CD4-positive, CD25-positive, alpha-beta regulatory T cell (primary cell): ENCODE measurements at places on chromosomes 2 and 18. TPM values are rescaled to one million over a fixed set of nuclear protein-coding genes. Genes with fewer than 3 reads are reported as not detected.
A peak's percentile ranks its signal among the peaks of the same experiment; 100 is the strongest.

TNFAIP6 gene
- polyA plus RNA-seq = not detected

OR6B2 gene
- polyA plus RNA-seq = not detected

ZNF2 gene
- 2.4 TPM for polyA plus RNA-seq

GPR39 gene
- not detected for polyA plus RNA-seq

IL36A gene
- polyA plus RNA-seq = not detected

TTC32 gene
- polyA plus RNA-seq = 28.5 TPM

SPR gene
- polyA plus RNA-seq = not detected

SCLY gene
- polyA plus RNA-seq = 11.4 TPM

DHRS9 gene
- not detected for polyA plus RNA-seq

TMEM182 gene
- polyA plus RNA-seq = 6.2 TPM

CXCR4 gene
- 682 TPM for polyA plus RNA-seq

GAL3ST2 gene
- not detected for polyA plus RNA-seq

SERPINB4 gene
- not detected for polyA plus RNA-seq

PTPRM gene
- polyA plus RNA-seq = 4.6 TPM

IL1RL2 gene
- not detected for polyA plus RNA-seq

RAB6D gene
- polyA plus RNA-seq = 0.06 TPM

DNA sequence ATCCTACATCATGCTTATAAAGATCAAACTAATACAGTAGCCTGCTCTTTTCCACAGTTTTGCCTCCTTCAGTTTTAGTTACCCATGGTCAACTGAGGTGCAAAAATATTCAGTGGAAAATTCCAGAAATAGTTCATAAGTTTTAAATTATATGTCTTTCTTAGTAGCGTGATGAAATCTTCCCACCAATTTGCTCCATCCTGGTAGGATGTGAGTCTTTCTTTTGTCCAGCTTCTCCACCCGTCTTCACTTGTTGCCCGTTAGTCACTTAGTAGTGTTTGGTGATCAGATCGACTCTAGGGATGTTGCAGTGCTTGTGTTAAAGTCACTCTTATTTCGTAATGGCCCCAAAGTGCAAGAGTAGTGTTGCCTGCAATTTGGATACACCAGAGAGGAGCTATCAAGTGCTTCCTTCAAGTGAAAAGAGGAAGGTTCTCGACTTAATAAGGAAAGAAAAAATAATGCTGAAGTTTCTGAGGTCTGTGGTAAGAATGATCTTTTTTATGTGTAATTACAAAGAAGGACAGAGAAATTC is 57.0 kb downstream of the CEP192 start:
- no peak for DNase-seq

- DNase-seq = no peak
Observed at GRCh38 chr2:6297238-6297637, 568.5 kb downstream of the CMPK2 start.

GRCh38 chr2:16413285-16413684 is 252.3 kb downstream of the CYRIA start:
- DNase-seq = no peak

GRCh38 chr18:68874361-68874760 is 76.5 kb downstream of the CCDC102B start:
- DNase-seq = no peak

DNA sequence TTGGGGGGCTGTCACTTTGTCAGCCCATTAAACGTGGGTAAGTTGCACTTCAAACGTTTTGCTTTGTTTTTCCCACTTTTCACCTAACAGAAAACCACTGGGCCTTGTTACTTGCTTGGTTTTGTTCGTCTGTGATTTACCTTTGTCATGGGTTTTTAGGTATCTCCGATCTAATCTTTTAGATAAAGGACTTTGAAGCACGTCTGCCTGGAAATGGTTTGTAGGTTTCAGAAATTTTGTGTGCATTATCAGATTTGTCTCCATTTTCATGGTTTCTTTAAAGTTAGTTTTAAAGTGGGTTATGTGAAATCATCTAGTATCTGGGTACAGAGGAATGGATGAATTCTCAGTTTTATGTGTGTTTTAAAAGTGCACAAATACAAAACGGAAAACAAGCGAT is 6.4 kb downstream of the CTDP1 start:
- DNase-seq = no peak

DNA sequence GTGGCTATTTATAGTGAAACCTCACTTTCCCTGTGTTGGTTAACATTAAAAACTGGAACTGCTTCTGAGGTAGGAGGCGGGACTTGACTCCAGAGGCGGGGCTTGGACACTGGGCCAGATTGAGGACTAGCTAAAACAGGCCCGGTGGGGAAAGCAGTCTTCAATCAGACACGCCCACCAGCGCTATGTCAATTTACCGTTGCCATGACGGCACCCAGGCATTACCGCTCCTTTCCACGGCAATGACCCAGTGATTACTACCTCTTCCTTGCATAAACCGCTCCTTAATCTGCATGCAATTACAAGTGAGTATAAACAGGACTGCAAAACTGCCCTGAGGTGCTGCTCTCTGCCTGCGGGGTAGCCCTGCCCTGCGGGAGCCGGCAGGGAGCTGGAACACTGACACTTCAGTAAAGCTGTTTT is 35.3 kb downstream of the LRRFIP1 start:
- peak; percentile 13 for DNase-seq

- DNase-seq = no peak
Observed at GRCh38 chr2:20483194-20483895, 36.5 kb downstream of the RHOB start.

DNA sequence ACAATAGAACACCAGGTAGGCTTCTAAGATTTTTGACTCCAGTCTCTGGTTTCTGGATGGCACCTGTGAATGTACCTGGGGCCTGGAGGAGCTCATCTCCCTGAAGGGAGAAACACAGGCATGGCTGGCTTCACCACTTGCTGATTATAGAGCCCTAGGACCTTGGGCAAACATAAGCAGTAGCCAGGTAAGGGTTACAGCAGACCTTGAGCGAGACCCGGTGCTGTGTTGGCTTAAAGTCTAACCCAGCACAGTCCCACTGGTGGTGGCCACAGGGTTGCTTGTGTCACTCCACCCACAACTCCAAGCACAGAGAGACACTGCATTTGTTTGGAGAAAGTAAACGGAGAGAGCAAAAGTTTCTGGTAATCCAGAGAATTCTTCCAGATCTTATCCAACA is 104.7 kb upstream of the SPOPL start:
- DNase-seq = no peak

- DNase-seq = no peak
Observed at GRCh38 chr2:66673286-66673685, 238.4 kb downstream of the MEIS1 start.

DNA sequence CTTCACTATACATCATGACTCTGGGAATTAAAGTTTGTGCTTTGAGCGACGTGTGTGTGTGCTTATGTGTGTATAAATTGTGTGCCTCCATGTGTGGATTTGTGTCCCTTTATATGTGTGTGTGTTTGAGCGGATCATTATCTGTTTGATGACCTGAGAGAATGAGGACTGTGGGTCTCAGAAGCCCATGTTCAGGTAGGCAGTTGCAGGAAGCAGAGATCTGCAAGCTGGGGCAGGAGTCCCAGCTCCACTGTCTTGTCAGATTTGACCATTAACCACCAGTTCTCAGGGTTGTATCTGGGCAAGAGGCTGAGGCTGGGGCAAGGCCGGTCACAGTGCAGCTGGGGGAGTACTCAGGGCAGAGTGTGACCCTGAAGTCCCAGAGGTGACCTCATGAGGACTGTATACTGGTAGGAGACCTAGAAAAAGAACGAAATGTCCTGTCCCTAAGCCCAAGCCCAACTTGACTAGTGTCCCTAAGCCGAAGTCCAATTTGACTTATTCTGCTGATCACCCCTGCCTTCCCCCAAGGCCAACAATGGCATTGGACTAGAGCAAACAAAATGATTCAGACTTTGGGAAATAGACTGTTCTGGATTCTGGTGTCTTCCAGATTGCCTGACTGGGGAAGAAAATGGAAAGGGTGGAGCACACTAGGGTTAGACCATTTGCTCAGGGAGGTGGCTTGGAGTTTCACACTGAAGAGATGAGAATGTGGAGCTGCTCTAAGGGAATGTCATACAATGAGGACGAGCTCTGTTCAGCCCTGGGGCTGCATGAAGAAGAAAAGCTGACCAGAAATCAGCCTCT is 28.1 kb downstream of the RHOB start:
- DNase-seq = no peak

DNA sequence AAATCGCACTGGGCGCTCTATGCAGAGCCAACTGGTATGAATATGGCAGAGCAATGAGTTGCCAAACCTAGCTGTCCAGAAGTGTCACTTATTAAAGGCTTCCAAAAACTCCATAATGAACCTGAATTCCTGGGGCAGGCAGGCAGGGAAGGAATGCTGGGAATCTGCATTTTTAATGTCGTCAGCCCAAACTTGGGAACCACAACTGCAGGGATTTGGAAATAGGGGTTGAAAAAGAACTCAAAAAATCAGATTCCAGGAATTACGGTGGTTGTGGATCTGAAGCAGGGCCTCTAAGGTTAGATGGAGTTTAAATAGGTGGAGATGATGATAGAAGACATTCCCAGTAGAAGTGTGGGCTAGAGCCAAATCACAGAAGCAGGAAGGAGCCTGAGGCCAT is 15.0 kb downstream of the NCKAP5 start:
- DNase-seq = no peak

GRCh38 chr2:16318051-16318450 is 347.6 kb downstream of the CYRIA start:
- no peak for DNase-seq

DNA sequence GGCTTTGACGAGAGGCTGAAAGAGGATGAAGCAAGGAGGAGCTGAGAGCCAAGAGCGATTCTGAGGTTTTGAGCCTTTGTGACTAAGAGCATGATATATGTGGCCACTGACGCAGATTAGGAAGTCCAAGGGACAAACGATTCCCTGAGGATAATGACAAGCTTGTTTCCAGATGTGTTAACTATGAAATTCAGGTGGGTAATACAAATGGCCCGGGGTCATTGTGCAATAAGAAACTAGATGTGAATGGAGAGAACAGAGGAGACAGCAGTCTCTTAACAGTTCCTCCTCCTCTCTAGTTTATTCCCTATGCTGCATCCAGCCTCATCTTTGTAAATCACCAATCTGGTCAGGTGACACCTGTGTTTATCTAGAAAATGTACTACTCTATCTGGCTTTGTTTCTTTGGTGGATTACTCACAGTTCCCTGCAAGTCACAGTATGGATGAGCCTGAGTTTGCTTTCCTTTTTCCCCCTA is 84.2 kb downstream of the SOCS6 start:
- no peak for DNase-seq

DNA sequence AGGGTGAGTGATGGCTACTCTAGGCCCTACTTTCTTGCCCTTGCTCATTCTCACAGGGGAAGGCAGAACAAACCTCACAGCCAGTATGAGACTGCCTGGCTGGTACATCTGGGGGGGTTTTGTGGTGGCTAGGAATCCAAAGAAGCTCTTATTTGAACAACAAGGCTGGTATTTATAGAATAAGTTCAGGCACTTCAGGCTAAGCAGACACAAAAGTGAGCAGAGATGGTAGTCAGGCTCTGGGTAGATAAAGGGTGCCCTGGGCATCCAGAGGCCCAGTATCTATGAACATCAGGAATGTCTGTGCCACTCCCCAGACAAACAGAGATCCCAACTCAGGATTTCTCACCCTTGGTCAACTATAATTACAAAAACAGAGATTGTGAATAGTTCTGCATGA is 57.2 kb upstream of the RTN4 start:
- DNase-seq = no peak

DNA sequence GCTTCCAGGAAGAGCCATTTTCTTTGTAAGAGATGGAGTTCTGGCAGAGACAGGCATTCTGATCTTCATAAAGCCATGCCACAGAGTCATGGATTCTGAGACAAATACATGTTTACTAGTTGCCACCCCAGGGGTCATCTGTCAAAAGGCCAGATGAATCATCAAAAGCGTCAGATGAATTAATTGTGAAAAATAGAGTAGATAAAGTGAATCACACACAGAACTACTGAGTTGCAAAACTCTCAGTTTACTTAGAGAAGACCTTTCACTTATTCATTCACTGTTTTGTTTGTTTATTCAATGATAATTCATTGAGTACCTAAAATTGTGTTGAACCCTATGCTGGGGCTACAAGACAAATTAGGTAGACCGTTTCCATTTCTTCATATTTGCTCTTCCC is 157.7 kb upstream of the SERPINE2 start:
- DNase-seq = no peak

GRCh38 chr2:238868067-238868524 is 20.2 kb downstream of the TWIST2 start:
- DNase-seq = no peak

- peak; percentile 54 for DNase-seq
Observed at GRCh38 chr18:49412679-49413078, 47.8 kb downstream of the DYM start.

GRCh38 chr2:61353909-61354308 is 117.0 kb downstream of the USP34 start:
- no peak for DNase-seq

DNA sequence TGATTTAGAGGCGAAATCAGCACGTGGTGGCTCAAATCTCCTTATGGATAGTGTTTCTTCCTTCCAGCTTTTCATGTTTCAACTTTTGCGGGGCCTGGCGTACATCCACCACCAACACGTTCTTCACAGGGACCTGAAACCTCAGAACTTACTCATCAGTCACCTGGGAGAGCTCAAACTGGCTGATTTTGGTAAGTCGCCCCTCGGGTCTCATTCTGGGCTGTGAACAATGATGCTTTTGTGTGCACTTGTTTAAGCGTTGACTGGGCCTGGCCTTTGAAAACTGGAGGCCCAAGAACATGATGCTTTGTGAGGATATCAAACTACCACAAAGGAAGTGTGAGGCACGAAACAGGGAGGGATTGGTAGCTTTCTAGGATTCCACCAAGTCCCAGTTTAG is 27.4 kb downstream of the CDK15 start:
- DNase-seq = no peak

DNA sequence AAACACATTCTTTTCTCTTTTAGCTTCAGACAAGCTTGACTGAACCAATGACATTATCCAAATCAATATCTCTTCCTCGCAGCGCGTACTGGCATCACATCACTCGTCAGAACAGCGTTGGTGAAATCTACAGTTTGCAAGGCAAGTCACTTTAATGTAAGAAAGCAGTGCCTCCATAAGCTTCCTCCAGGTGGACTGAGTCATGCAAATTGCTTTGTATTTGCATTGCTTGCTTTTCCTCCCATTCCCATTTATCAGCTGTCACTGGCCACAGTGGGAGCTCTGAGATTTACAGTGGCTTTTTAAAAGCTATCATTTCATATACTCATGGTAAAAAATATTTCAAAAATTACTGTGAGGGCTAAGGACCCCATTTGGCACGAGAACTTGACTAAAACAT is 189.9 kb downstream of the CD226 start:
- DNase-seq = no peak

DNA sequence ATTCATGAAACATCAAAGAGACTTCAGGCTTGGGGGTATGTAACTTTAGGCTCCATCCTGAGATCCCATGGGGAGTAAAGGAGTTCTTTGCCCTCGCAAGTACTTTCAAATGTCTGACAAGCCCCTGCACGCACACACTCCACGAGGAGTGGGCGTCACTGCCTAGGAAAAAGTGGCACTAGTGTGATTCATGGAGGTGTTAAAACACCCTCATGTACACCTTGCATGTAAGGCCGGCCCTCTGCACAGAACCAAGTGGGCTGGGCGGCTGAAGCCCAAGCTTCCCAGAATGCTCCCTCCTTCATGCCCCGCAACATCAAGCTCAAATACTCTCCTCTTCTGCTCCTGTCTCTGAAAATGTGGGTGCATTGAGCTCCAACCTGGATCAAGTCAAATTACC is 7.8 kb downstream of the HS1BP3 start:
- DNase-seq = no peak

- DNase-seq = no peak
Observed at GRCh38 chr2:234977228-234977679, 25.4 kb downstream of the SH3BP4 start.
